Cortex of kidney (tissue), 1 donor: ENCODE measurements at places on chromosomes 13 and 19.

- DNase-seq = no peak
Measured at GRCh38 chr19:3276341-3276799, 51.9 kb downstream of the CELF5 start.

DNA sequence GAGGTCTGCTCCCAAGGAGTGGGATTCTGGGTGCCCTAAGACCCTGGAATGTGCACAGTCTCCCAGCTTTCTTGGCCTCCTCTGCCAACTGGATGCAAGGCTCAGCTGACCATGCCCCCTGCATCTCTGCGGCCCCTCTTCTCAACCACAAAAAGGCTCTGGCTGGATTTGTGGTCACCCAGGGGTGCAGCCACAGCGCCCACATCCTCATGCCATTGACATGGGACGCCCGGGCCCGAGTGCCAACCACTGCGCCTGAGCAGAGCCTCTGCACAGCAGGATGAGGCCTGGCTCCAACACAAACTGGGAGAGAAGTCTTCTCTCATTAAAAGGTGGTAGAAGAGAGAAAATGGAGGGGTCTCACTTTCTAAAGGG lies 103.5 kb downstream of the FOXO1 start:
- DNase-seq = no peak

DNA sequence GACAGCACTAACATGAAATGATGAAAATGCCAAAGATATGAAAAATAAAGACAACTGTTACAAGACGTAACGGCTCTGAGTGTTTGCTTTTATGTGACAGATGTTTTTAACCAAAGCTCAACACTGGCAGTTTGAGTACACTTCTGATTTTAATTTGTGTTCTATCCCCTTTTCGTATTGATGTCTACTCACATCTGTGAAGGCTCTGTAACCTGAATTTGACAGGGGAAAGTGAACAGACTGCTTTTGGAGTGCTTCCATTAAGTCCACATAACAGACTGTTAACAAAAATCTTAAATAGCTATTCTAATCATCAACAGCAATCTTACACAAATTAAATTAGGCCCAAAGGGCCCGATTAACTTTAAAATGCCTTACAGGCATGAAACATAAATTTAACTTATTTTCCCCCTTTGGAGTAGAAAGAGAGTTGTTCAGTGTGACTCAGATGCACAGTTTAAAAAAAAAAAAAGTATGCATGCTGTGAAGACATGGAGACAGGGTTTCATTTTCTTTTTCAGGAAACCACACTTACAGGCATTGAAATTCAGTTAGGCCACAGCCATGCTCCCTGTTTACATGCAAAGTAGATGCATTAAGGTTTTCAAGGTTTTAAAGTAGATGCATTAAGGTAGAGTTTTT lies 16.3 kb upstream of the RNASEH2B start:
- DNase-seq = no peak

GRCh38 chr19:12974301-12975220 lies 5.2 kb downstream of the DAND5 start:
- DNase-seq = no peak

GRCh38 chr13:54162069-54162468 lies 1133.5 kb downstream of the OLFM4 start:
- no peak for DNase-seq

DNA sequence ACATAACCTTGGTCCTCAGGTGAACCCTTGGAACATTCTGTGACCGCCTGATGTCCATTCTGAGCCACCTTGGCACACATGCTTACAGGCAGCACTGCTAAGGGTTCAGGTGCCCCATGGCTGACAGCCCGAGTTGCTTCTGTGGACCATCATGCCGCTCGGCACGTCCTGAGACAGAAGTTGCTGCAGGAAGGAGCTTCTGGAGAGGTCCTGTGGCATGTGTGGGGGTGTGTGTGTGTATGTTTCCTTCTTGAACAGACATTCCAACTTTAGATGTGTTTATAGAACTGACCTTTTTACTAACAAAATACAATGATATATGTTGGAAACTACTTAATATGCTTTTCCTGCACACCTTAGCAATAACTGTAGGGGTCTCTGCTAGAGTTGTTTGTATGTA lies 4.8 kb upstream of the C1QTNF9 start:
- DNase-seq = no peak

- no peak for DNase-seq
Measured at GRCh38 chr13:55001881-55002280, 1973.3 kb downstream of the OLFM4 start.

DNA sequence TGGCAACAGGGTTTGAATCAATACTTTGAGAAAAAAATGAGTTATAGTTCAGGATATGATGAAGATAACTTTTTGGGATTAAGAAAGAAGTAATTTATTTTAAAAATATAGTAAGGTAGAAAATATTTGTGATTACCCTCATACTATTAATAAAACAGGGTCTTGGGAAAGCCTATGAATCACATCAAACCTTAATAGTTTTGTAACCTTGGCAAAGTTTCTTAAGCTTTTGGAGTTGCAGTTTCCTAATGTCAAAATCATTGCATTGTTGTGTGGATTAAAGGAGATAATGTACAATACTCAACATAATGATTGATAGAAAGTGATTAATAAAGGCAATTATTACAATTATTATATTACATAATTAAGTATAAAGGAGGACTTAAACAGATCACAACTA lies 149.0 kb downstream of the LMO7 start:
- DNase-seq = no peak

DNA sequence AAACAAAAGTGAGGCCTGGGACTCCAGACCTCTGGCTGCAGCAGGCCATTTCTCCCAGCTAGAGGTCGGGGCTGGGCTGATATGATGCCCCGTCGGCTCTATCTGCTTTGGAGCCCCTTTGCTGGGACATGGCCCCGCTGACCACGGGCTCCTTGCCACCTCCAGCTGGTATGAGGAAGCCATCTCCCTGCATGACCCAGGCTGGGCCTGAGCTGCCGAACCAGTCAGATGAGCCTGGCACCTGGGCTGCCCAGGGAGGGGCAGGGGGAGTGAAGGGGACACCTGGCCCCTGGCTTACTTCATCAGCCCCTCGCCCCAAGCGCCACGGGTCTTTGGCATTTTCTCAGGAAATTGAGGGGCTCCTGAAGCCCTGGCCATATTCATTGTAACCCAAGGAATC lies 7.8 kb downstream of the ZSWIM4 start:
- DNase-seq = no peak

DNA sequence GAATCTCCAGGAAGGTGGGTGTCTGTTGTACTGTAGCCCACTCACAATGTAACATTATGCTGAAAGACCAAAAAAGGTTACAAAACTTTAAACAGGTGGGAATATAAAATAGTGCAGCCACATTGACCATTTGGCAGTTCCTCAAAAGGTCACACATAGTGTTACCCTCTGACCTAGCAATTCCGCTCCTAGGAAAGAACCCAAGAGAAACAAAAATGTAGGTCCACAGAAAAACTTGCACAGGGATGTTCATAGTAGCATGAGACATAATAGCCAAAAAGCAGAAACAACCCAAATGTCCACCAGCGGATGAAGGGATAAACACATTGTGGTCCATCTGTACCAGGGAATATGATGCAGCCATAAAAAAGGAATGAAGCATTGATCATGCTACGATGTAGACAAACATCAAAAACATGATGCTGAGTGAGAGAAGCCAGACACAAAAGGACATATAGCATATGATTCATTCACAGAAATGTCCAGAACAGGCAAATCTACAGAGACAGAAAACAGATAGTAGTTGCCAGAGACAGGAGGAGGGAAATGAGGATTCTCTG lies 27.9 kb downstream of the CPAMD8 start:
- DNase-seq = no peak

- DNase-seq = no peak
Measured at GRCh38 chr13:50512474-50513299, 330.8 kb downstream of the DLEU7 start.

DNA sequence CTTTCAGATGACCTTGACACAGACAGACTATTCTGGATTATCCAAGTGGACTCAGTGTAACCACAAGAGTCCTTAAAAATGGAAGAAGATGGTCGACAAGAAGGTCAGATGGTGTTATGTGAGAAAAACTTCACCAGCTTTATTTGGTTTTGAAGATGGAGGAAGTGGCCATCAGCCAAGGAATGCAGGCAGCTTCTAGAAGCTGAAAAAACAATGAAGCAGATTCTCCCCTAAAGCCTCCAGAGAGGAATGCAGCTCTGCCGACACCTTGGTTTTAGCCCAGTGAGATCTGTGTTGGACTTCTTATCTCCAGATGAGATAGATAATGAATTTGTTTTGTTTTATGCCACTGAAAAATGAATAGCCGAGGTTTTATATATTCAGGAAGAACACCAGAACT lies 501.5 kb downstream of the DCT start:
- DNase-seq = no peak

DNA sequence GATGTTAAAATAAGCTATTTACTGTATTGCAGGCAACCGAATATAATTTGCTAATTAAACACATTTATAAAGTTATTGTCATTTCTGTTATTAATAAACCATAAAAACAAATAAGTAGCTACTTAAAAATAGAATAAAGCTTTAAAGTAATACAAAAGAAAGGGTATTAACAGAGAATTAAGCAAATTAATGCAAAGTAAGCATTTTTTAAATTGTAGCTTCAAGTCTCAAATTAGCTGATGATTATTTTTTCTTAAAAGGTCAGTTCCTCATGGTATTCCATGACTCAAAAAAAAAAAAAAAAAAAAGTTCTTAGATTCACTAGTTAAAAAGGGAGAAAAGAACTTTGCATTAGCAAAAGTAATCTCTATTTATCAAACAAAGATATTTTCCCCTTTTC lies 292.5 kb downstream of the SLITRK1 start:
- no peak for DNase-seq

- no peak for DNase-seq
Measured at GRCh38 chr13:35887115-35887666, 244.0 kb downstream of the DCLK1 start.
